ENCODE measurements at places on chromosomes 6 and 20.

GRCh38 chr20:15789079-15789478, 784.2 kb downstream of the KIF16B start:
- DNase-seq, result no peak

DNA sequence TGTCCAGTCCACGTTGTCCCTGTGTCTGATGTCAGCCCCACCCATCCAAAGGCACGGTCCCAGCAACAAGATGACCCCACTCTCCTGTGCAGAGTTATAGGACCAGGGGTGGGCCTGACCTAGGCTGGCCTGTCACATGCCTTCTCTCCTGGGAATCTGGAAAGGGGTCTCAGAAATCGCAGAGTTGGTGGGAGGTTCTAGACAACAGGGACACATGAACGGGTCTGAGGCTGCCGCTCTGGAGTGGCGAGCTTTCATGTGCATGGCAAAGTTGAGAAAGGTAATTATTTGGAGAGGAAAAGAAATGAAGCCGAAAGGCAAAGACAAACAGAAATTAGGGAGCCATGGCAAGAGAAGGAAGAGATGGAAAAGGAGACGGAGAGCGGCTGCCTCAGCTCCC, 29.5 kb downstream of the BFSP1 start:
- DNase-seq, result no peak

- no peak for DNase-seq
These were observed 9.2 kb downstream of the TUBB2A start for GRCh38 chr6:3147914-3148757.

GRCh38 chr6:132695773-132696172, 18.1 kb downstream of the VNN1 start:
- no peak for DNase-seq

- no peak for DNase-seq
These were observed 27.3 kb upstream of the STX16 start for GRCh38 chr20:58623579-58624473.

GRCh38 chr20:23178806-23179205, 92.7 kb upstream of the CD93 start:
- DNase-seq, result no peak

Data from progenitor cell of endocrine pancreas (in vitro differentiated cells).